ENCODE measurements at places on chromosomes 1 and 21.

DNA sequence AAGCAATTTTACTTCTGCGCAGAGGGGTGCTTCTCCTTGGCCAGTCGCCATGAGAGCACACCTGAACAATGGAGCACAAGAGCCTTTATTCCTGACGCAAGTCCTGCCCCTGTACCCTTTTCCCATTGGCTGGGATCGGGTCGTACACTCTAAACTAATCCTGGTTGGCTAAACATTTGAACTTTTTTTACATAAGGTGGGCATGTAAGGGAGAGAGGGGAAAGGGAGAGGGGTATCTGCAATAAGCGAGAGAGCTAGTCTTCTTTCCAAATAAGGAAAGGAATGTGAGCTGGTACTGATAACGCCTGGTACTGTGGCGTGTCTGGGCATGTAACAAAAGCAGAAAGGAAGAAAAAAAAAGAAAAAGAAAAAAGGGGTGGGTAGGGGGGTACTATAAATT is 21.8 kb downstream of the MFSD2A start:
- DNase-seq: no peak

DNA sequence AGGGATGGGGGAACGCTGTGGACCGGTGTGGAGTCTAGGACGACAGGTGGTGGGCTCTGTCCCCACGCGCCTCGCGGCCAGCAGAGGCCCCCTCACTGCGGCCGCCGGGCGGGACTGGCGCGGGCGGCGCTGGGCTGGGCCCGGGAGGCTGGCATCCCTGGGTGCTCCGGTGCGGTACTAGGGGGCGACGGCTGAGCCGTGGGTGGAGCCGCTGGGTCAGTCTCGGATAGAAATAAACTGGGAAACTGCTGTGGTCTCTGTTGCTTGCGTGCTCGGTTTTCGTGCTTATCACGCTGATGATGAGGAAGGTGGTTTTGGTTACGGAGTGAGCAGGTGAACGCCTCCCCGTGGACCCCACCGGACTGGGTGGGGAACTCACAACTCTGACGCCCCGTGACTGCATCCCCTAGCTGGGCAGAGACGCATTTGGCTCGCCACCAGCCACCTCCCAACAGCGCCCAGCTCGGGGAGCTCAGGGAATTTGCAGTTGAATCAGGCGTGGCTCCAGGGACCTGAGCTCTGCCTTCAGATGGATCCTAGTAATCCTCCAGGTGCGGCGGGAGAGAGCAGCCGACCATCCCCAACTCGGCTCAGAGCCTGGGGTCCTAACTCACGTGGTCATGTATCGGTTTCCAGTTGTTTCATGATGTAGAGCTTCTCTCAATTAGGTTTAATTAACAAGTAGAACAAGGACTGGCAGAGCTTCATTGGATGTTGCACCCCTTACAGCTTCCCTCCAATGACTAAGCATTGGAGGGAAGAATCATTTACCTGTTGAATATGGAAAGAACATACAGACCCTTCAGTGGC is 32.1 kb downstream of the HSD17B7 start:
- no peak for DNase-seq

DNA sequence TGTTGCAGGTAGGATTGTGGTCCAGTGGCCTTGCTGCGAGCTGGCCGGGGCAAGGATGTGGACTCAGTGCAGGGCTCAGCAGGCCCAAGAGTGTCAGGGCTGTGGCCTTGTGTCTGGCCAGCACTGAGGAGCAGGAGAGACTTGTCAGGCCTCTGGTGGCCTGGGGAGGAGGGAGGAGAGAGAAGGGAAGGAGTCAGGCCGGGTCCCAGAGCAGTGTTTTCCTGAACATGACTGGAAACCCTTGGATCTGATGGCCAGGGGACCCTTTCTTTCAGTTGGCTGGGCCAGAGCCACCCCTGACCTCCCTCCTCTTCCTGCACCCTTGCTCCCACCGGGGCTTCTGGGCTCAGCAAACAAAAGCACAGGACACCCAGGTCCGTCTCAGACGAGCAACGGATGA is 5.1 kb downstream of the IBA57 start:
- DNase-seq: no peak

DNA sequence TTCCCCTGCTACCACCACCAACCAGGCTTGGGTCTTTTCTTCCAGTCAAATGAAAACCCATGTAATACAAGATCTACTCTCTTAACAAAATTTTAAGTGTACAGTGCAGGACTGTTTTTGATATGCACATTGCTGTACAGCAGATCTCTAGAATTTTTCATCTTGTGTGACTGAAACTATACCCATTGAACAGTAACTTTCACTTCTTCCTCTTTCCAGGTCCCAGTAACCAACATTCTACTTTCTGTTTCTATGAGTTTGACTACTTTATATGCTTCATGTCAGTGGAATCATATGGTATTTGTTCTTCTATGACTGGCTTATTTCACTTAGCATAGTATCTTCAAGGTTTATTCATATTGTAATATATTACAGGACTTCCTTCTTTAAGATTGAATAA is 45.3 kb upstream of the PLPPR4 start:
- no peak for DNase-seq

- no peak for DNase-seq
These were observed 71.7 kb downstream of the TOMM20 start for GRCh38 chr1:235056937-235057336.

GRCh38 chr1:14108356-14109275 is 408.6 kb downstream of the PRDM2 start:
- DNase-seq: no peak

DNA sequence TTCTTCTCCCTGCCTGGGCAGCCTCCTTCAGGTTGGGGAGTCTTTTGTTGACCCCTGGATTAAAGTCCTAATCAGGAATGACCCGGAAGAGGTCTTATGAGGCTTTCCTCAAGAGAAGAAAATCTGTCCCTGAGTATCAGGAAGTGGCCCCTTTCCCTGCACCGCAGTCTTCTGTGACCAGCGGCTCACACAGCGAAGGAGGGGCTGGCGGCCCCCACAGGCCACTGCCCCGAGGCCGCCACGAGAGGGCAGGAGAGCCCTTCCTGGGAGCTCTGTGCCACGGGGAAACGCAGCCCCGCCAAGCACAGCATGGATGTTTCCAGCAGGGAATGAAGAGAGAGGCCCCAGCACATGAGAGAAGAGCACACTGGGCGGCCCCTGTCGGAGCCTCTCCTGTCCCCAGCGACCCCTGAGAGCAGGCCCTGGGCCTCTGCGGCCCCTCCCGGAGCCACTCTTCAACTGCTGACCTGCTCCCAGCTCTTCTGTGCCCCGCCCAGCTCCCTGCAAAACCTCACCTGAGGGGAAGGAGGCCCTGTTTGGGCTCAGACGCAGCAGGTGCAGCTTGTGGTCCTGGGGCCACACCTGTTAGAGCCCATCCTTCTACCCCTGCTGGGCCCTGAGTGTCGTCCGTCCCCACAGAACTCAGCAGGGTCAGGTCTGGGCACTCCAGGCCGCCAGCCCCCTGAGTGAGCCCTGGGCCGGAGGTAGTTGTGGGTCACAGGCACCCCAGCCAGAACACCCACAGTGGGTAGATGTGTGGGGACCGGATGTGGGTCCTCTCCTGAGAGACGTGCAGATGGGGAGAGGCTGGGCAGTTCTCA is 4.9 kb upstream of the POFUT2 start:
- DNase-seq: peak; percentile 90

GRCh38 chr1:216686860-216687766 is 36.1 kb downstream of the ESRRG start:
- DNase-seq: no peak

DNA sequence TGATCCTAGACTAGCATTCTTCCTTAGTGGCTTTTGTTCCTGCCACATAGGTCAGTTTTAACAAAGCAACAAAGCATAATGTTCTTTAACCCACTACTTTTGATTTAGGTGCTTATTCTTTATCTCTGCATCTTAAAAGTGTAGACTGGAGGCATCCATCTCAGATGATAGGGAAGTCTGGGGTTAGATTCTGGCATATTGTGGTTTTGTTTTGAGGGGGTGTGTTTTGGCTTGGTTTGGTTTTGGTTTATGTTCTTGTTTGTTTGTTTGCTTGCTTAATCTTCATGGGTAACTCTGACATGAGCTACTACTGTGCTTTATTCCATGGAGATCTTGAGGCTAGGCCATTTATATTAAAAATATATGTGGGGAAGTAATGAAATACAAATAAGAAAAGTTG is 40.3 kb upstream of the MYOCOS start:
- no peak for DNase-seq

- DNase-seq: no peak
These were observed 98.5 kb upstream of the MPC2 start for GRCh38 chr1:168035345-168035744.

GRCh38 chr1:61973100-61973837 is 221.4 kb upstream of the L1TD1 start:
- no peak for DNase-seq

- no peak for DNase-seq
These were observed 29.4 kb upstream of the EIF4G3 start for GRCh38 chr1:21206117-21206516.

- DNase-seq: no peak
These were observed 20.7 kb downstream of the FOXO6 start for GRCh38 chr1:41381692-41382479.

DNA sequence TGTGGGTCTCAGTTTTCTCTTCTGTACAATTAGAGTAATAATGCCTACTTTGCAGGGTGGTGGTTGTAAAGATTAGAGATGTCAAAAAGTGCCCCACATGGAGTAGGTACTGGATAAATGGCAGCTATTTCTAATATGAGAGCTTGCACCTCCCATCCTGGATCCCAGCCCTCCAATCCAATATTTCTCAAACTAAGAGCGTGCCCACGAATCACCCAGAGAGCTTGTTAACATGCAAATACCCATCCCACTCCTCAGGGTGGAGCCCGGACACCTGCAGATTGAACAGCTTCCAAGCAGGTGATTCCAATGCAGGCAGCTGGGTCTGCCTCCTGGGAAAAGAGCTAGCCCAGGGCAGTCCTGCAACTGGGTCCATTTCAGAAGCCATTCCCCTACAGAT is 33.0 kb downstream of the LRRN2 start:
- DNase-seq: no peak

DNA sequence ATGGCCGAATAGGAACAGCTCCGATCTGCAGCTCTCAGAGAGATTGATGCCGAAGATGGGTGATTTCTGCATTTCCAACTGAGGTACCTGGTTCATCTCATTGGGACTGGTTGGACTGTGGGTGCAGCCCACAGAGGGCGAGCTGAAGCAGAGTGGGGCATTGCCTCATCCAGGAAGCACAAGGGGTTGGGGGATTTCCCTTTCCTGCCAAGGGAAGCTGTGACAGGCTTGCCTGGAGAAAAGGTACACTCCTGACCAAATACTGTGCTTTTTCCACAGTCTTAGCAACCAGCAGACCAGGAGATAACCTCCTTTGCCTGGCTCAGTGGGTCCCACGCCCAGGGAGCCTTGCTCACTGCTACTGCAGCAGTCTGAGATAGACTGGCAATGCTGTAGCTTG is 66.9 kb downstream of the HSD3B1 start:
- DNase-seq: no peak

DNA sequence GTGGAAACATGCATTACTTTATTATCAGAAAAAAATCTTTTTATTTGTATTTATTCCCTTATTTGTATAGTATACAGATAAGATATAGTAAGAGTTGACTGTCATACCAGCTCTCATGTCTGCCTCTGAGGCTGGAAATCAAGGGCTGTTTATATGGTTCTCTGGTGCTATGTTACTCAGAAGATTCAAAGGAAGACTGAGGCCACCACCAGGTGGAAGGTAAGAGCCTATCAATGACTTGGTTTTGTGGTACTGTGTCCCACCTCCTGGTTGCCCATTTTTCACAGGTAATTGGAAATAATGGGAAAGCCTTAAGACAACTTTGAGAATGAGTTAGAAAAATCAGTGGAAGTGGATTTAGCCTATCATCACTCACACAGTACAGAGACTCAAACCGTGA is 342.1 kb downstream of the DSCAM start:
- DNase-seq: no peak

- no peak for DNase-seq
These were observed 51.3 kb upstream of the KRTAP11-1 start for GRCh38 chr21:30932686-30933085.

DNA sequence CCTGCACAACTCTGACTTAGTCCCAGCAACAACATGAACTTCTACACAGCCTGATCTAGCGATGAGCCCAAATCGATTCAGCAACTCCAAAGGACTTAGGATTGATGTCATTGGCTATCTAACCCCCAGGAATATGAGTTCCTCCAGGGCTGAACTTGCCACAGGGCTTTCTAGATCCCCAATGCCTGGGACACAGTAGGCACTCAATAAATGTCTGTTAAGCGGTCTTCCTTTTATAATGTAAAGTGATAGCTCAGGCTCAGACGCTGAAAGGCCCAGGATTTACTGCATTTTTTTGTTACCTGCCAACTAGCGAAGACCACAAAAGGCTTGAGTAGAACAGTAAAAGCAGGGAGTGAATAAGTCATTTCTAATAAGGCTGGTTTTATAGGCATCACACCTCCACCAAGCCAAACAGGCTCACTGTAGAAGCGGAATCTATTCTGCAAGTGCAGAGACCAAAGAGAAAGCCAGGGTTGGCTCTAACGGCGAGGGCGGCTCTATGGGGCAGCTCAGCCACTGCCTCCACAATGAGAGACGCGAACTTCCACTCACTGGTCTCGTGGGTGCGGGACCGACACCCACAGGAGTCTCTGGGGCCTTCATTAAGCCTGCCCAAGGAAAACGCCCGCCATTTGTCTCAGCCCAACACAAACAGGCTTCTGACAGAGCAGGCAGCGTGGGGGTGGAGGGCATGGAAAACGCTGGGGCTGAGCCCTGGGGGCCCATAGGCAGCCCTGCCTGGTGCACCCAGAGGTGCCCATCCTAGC is 52.0 kb downstream of the HLCS start:
- DNase-seq: no peak

GRCh38 chr1:44296086-44296485 is 59.0 kb downstream of the ERI3 start:
- DNase-seq: no peak

DNA sequence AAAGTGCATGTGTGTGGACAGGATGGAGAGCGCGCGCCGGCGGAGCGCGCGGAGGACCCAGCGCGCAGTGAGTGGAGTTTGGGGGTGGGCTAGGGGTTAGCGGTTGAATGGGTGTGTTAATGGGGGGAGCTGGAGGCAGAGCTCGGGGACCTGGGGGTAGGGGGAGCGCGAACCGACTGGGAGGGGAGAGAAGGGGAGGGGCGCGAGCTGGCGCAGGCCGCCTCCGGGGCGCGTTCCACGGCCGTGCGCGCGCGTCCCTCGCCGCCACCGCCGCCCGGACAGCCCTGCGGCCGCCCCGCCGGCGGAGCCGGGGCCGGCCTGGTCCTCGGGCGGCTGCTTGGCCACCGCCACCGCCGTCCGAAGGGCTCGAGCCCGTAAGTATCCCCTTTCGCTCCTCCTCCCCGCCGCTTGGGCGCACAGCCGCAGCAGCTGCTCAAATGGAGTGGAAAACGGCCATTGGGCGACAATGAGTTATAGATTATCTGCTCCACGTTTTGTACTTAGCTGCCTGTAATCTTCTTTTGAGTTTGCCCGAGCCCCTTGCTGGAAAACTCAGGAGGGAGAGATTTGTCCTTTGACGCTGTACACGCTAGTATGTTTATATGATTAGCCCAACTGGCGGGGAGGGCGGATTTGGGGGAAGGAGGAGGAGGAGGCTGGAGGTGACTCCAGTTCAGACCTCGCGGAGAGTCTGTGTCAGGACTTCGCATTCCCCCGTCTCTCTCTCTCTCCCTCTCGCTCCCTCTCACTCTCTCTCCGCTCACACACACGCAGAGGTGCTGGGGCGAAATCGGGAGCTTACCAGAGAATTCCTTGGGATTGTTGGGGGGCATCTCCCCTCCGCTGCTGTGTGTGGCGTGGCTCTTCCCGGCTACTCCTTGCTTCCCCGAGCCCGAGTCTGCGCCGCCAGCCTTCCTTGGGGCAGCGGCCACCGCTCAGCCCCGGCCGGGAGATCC is at the start of gene ADGRL2:
Gene ADGRL2, plus strand, starts transcription at position 240 of the 956 bp plus-strand sequence. CDS start 36,051 bp downstream, outside the sequence.
- peak; percentile 92 for DNase-seq

GRCh38 chr1:94675373-94675772 is 133.8 kb upstream of the F3 start:
- peak; percentile 83 for DNase-seq
